ENCODE measurements at places on chromosomes 2 and 18.

DNA sequence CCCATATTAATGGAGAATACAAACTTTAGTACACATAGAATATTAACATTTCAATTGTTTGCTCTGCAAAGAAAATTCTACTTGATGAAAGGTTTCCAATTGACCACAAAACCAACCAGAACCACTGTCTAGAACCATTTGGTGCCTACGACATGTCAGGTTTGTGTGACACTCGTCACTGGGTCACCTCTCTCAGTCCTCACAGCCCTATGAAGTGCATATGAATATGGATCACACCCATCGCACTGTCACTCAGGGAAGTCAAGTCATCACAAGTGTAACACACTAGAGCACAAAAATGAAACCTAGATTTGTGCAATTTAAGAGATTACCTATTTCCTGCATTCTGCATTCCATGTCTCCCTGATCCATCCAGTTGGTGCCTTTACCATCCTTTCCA, 43.7 kb downstream of the PTPN2 start:
- DNase-seq, result no peak

GRCh38 chr18:40904295-40904694, 1050.7 kb upstream of the PIK3C3 start:
- DNase-seq, result no peak

- DNase-seq, result no peak
These were observed 67.4 kb downstream of the RNF152 start for GRCh38 chr18:61825386-61825785.

GRCh38 chr18:11861583-11862288, 10.5 kb downstream of the CHMP1B start:
- no peak for DNase-seq

GRCh38 chr2:120729406-120730399, 6.0 kb upstream of the GLI2 start:
- DNase-seq, result no peak
